Subcutaneous preadipocyte (primary cell): ENCODE measurements at places on chromosomes 3 and 15. TPM values are rescaled to one million over a fixed set of nuclear protein-coding genes. Genes with fewer than 3 reads are reported as not detected.

The ACSBG1 gene
- under 0.01 TPM in 1 of 2 replicates, not detected in the other for total RNA-seq

The CCDC39 gene
- total RNA-seq, result under 0.01 TPM in 1 of 2 replicates, not detected in the other

The DCUN1D1 gene
- total RNA-seq, result 24.6 and 29.3 TPM in 2 replicates

The TMEM207 gene
- total RNA-seq, result not detected in 2 replicates

The SKOR1 gene
- total RNA-seq, result under 0.01 TPM in 2 replicates

The RTP3 gene
- not detected in 2 replicates for total RNA-seq

The MINAR1 gene
- 0.73 and 0.98 TPM in 2 replicates for total RNA-seq

The STXBP5L gene
- total RNA-seq, result not detected in 2 replicates

The CHRFAM7A gene
- 0.20 TPM in 1 of 2 replicates, not detected in the other for total RNA-seq

The GATA2 gene
- 1.6 TPM in 1 of 2 replicates, not detected in the other for total RNA-seq

The GABRG3 gene
- not detected in 2 replicates for total RNA-seq

The PLSCR5 gene
- not detected in 2 replicates for total RNA-seq

The IL12A gene
- 1.1 and 3.5 TPM in 2 replicates for total RNA-seq

The LPP gene
- 36.4 and 45.7 TPM in 2 replicates for total RNA-seq
